NCI-H510A treated with DMSO at 0.1 percent for 48 hours (cell line): ENCODE measurements at places on chromosomes 4 and X.
A peak's percentile ranks its signal among the peaks of the same experiment; 100 is the strongest.

- no peak for DNase-seq
Observed at GRCh38 chr4:135838889-135839288, 1637.3 kb upstream of the PABPC4L start.

DNA sequence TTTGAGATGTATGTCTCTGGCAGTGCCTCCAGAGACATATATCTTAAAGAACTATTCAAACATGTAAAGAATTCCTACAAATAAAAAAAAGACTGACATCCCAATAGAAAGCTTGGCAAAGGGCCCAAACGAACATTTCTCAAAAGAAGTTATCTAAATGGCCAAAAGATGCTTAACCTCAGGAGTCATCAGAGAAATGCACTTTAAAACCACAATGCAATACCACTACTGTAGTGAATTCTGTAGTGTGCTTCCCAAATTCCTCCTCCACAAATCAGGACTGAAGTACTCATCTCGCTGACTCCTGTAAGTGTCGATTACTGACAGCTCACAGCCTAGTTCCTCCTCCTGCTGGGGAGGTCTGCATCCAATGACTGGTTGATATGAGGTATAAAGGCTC is 129.0 kb upstream of the MAMLD1 start:
- no peak for DNase-seq

- DNase-seq, result peak; percentile 6
Observed at GRCh38 chr4:24473309-24473721, 111.0 kb downstream of the DHX15 start.

DNA sequence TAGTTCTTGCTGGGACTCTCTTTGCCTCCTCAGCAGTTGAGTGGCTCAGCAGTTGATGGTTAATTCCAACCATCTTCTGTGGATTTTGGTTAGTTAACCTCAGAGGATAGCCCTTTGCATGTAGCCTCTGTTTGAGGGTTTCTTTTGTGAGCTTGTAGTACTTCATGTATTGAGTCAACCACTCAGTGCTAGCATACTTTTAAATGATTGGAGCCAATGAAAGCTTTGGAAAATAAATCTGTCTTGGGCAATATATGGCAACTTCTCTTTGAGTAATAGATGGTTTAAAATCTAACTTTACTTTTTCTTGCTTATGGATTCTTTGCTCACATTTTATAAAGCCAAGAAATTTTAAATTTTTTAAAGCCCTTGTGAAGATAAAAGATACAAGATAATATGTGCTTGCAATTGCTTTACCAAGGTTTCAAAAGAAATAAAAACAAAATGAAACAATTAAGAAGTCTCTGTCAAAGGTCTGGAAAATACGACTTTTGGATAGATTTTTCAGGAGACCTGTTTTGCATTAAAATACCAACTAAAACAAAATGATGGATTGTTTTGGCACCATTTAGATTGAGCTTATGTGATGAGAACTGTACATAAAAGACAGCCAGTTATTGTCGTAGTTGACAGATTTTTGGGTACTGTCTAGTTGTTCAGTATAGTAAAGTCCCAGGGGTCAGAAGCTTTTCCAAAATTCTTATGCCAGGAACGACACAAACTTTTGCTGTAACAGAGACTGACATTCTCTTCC is 181.9 kb downstream of the SPRY1 start:
- no peak for DNase-seq

DNA sequence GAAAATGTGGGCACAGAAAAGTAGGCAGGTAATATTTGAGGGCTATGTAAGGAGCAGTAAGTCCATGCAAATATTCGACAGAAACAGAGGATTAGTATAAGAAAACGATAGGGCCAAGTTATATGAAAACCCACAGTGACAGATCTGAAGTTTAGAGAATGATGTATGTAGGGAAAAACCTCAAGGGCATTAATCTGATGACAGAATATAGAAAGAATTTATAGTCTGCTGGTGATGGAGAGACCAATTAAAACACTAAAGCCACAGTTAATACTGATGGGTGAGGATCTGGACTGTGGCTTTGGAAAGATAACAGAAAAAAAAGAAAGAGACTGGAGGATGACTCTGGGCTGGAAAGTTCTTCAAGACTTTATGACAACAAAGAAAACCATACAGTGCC is 169.7 kb downstream of the PALLD start:
- no peak for DNase-seq

DNA sequence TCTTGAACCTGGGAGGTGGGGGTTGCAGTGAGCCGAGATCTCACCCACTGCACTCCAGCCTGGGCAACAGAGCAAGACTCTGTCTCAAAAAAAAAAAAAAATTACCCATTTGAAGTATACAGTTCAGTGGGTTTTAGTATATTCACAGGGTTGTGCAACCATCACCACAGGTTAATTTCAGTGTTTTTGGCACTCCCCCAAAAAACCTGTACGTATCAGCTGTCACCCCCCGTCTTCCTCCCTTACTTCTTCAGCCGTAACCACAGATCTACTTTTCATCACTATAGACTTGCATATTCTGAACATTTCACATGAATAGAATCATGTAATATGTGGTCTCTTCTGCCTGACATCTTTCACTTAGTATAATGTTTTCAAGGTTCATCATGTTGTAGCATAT is 11.7 kb upstream of the PTTG2 start:
- DNase-seq, result no peak

- DNase-seq, result no peak
Observed at GRCh38 chr4:18627447-18628005, 606.0 kb upstream of the LCORL start.

DNA sequence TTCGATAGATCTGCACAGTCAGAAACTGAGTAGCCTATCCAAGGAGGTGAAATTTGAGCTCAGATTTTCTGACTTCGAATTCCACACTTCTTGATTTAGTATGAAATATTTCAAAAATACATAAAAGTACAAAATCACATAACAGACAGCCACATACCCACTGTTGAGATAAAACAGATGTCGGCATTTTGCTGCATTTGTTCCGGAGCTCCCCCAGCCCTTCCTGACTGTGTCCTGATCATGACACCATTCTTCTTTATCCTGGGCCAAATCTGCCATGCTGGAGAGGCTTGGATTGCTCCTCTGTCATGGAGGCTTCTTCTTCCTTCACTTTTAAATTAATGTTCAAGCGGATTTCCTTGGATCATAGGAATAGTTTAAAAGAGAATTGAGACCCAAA is 124.2 kb upstream of the RBPJ start:
- DNase-seq, result no peak

DNA sequence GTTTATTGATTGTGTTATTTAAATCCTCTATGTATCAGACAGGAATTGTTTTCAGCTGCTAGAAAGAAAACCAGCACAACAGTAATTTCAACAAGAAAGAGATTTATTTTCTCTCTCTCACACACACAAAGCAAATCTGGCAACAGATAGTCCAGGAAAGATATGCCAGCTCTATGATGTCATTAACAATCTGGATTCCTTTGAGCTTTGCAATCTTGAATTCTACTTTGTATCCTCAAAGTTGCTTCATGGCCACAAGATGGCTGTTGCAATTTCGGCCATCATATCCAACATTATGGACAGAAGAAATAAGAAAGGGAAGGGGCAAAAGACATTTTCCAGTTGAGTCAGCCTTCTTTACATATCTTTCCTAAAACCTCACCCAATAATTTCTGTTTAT is 19.8 kb upstream of the FMR1 start:
- DNase-seq, result no peak

- no peak for DNase-seq
Observed at GRCh38 chr4:170391066-170391740, 301.4 kb upstream of the AADAT start.

- DNase-seq, result no peak
Observed at GRCh38 chrX:47129899-47130358, 14.6 kb downstream of the NDUFB11 start.

GRCh38 chrX:109939498-109939897 is 63.4 kb upstream of the TMEM164 start:
- DNase-seq, result no peak

- DNase-seq, result no peak
Observed at GRCh38 chrX:109357706-109358105, 124.2 kb downstream of the GUCY2F start.

GRCh38 chr4:27407616-27408015 is 547.0 kb downstream of the STIM2 start:
- DNase-seq, result no peak

GRCh38 chr4:156663663-156664062 is 307.9 kb downstream of the PDGFC start:
- no peak for DNase-seq

DNA sequence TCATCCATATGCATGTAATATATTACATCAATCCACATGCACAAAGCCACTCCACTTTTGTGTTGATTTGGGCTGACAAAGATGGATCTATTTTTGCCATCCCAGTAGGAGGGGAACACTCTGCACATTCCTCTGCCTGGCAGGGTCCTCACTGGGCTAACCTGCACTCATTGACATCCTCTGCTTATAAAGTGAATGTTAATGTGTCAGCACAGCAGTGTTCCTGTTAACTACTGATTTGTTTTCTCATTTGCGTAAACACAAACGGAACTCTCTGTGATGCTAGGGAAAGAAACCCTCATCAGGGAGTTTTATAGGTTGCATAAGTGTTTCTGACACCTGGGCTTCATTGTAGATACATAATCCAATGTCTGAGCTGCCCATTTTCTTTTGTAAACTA is 826.0 kb downstream of the RAB28 start:
- DNase-seq, result no peak

DNA sequence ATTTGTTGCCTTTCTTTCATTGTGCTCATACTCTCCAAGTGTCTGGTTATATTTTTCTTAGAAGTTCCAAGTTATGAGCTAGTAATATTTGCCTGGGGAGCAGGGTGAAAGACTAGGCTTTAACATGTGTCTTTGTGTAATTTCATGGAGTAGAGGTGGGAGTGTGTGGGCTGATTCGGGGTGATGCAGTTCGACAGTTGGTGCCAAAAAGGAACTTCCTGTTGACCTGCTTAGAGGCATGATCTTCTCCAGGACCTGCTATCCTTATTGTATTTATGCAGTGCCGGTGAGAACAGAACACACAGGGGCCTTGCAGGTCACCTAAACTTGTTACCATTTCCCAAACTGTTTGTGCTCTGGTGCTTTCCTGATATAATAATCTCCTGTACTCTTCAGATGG is 21.2 kb downstream of the USP53 start:
- no peak for DNase-seq

DNA sequence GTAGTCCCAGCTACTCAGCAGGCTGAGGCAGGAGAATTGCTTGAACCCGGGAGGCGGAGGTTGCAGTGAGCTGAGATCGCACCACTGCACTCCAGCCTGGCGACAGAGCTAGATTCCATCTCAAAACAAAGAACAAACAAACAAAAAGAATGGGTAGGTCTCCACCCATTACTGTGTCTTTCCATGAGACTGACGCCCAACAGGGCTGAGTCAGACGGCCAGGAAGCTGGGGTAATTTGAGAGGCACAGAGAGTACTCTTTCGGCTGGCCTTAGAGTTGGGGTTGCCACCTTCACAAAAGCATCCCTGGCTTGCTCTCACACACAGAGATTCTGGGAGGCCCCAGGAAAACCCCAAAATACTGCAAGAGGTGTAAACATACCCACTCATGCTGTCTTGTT is 72.0 kb upstream of the DHRSX start:
- DNase-seq, result no peak

- DNase-seq, result no peak
Observed at GRCh38 chrX:41133551-41133950, 48.3 kb downstream of the USP9X start.

GRCh38 chrX:38563030-38563429 is 1.7 kb downstream of the TSPAN7 start:
- DNase-seq, result no peak

GRCh38 chr4:56977321-56978012 is at the start of gene NOA1:
TSS of gene NOA1 (minus strand) at chr4:56977606. CDS start at chr4:56977585, 21 bp downstream.
- DNase-seq, result peak; percentile 98

DNA sequence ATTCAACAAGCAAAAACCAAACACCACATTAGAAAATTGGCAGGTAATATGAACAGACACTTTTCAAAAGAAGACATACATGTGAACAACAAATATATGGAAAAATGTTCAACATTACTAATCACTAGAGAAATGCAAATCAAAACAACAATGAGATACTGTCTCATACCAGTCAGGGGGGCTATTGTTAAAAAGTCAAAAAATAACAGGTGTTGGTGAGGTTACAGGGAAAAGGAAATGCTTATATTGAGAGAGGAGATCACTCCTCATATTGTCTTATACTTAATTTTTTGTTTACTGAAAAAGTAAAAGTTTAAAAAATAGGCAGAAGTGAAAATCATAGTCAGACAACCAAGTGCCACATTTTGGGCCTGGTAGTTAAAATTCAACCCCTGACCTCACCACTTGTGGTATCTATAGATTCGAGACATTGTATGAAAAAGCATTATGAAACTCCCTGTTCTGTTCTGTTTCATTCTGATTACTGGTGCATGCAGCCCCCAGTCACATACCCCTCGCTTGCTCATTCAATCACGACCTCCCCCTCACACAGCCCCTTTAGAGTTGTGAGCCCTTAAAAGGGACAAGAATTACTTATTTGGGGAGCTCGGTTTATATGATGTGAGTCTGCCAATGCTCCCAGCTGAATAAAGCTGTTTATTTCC is 153.7 kb upstream of the FGF16 start:
- no peak for DNase-seq

DNA sequence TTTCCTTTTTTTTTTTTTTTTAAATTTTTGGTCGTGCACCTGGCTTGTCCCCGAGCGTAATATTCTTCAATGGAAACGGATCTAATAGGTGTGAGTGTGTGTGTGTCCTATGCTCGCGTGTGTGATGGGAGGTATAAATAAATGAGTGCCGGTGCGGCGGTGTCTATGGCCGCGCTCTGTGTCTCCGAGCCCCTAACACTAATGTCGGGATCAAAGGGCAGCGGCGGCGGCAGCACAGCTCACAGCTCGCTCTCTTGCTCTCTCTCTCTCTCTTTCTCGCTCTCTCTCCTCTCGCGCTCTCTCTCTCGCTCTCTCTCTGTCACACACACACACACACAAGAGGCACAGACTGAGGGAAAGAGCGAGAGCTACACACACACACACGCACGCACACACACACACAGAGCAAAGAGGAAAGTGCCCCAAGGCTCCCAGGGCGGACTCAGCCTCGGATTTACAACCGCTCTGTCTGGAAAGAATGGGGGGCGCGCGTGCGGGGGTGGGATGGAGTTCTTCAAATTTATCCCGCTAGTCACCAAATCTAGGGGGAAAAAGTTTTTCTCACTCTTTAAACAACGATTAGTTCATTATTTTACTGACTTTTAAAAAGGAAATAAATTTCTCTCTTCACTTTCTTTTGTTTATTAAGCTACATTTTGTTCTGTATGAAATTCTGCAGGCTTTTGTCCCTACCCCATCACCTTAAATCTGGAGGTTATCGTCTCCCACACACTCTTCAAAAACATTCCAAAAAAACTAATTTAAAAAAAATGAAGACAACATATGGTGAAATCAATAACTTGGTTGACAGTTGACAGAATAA is at the start of gene ZNF827:
Gene ZNF827, minus strand, starts transcription at position 206 of the 823 bp plus-strand sequence. CDS start 416 bp downstream, outside the sequence.
- peak; percentile 30 for DNase-seq

DNA sequence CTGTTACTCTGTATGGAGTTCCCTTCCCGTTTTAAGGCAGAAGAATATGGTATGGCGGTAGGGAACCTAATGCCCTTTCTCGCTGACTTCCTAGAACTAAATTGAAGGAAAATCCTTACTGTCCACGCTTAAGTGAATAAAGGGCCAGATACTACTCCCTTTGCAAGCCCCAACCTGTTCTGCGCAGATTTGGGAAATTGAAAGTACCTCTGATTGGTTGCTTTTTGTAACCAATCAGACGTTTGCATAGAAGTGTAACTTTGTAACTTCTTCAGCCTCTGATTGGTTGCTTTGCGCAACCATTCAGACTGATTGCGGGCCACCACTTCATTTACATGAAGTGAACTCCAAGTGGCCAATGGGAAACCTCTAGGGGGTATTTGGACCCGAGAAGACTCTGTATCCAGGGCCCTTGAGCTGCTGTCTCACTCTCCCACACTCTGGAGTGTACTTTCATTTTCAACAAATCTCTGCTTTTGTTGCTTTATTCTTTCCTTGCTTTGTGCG is 1.2 kb upstream of the TMEM33 start:
- no peak for DNase-seq
